ENCODE measurements at places on chromosomes 6 and 20. TPM values are rescaled to one million over a fixed set of nuclear protein-coding genes. Genes with fewer than 3 reads are reported as not detected.

GRCh38 chr6:47603995-47604394, 94.4 kb upstream of the ADGRF4 start:
- no peak for DNase-seq

DNA sequence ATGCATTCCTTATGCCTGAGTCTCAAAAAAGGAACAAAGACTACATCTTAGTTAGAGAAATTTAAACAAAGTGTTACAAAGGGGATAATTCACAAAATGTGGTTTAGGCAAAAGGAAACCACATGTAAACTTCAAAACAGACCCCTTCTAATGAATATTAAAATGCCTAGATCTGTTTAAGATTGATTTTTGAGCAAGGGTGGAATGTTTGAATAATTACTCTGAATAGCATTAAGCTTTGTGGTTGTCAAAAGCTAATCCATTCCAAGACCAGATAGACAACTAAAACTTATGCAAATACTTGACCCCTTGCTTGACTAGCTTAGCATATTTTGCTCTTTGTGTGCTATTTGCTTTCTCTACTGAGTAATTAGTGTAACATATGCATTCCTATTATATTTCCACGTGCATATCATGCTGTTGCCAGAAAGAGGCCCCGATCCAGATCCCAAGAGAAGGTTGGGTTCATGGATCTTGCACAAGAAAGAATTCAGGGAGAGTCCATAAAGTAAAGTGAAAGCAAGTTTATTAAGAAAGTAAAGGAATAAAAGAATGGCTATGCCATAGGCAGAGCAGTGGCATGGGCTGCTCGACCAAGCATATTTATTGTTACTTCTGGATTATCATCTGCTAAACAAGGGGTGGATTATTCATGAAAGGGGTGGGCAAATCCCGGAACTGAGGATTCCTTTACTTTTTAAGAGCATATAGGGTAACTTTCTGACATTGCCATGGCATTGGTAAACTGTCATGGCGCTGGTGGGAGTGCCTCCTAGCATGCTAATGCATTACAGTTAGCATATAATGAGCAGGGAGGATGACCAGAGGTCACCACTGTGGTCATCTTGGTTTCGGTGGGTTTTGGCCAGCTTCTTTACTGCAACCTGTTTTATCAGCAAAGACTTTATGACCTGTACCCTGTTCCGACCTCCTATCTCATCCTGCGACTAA, 1193.4 kb upstream of the EYS start:
- DNase-seq: no peak

GRCh38 chr6:147769496-147770087, 261.1 kb downstream of the SAMD5 start:
- no peak for DNase-seq

- DNase-seq: peak; percentile 74
Observed at GRCh38 chr6:683742-684440, 9.0 kb downstream of the EXOC2 start.

HAO1 gene
- not detected for total RNA-seq

PMEPA1 gene
- 97.6 TPM for total RNA-seq

All from Caki2 (cell line).